Foreskin keratinocyte (primary cell): ENCODE measurements at places on chromosomes 1 and 21. TPM values are rescaled to one million over a fixed set of nuclear protein-coding genes. Genes with fewer than 3 reads are reported as not detected.

Gene APCS
- total RNA-seq = not detected in 2 replicates

Gene TFF3
- total RNA-seq = not detected in 2 replicates

Gene AK5
- 3.8 and 7.9 TPM in 2 replicates for total RNA-seq

Gene TAS1R1
- not detected in 2 replicates for total RNA-seq

Gene DDI2
- total RNA-seq = 14.4 and 15.3 TPM in 2 replicates

Gene TMEM82
- total RNA-seq = not detected in 2 replicates

Gene RIPK4
- 33.2 and 40.9 TPM in 2 replicates for total RNA-seq

Gene RSPH1
- total RNA-seq = 0.11 TPM in 1 of 2 replicates, not detected in the other

Gene ADGRL4
- not detected in 2 replicates for total RNA-seq

Gene SLC45A3
- total RNA-seq = 5.1 TPM in 2 replicates

Gene MAP3K21
- total RNA-seq = 8.3 and 10.2 TPM in 2 replicates

Gene CELA2A
- total RNA-seq = not detected in 2 replicates

Gene FOXD2
- total RNA-seq = 0.14 and 0.20 TPM in 2 replicates

Gene IFI44
- total RNA-seq = 55.2 and 78.8 TPM in 2 replicates

Gene TMEM240
- 0.28 and 0.37 TPM in 2 replicates for total RNA-seq

GRCh38 chr1:160197231-160197630, 6.9 kb downstream of the CASQ1 start:
- DNase-seq = no peak

DNA sequence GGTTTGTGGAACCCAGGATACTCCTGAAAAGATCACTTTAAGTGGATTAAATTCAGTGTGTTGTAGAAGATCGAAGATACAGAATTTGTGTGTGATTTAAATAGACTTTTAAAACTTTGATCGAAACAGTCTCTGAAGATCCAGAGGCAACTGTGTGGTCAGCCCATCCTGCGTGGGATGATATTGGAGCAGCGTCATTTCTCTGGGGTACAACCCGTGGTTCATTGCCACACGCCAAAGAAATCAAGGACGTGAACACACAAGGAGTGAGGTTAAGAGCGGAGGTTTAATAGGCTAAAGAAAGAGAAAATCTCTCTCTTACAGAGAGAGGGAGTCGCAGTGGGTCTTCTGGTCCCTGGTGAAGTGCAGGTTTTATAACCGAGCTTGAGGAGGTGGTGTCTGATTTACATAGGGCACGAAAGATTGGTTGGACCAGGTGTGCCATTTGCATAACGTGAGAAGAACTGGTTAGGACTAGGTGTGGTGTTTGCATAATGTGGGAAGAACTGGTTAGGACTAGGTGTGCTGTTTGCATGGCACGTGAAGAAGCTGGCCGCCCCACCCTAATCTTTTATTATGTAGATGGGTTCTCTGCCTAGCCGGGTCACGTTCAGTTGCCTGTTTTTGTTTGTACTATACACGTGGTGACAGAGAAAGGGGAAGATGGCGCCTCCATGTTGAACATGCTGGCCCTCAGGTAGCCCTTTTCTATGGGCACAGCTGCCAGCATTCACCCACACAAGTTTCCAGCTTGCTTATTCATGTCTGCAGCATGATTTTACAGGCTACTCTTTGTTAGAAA, 82.3 kb downstream of the ADSS2 start:
- DNase-seq = peak; percentile 82

- no peak for DNase-seq
Measured at GRCh38 chr1:96515925-96516324, 205.7 kb upstream of the PTBP2 start.

GRCh38 chr1:205434738-205435137, 12.9 kb upstream of the LEMD1 start:
- DNase-seq = no peak

- no peak for DNase-seq
Measured at GRCh38 chr1:221965252-221965651, 223.4 kb upstream of the DUSP10 start.

GRCh38 chr1:223207293-223208066, 64.4 kb upstream of the TLR5 start:
- no peak for DNase-seq

- no peak for DNase-seq
Measured at GRCh38 chr1:34213956-34214355, 37.2 kb downstream of the C1orf94 start.

GRCh38 chr1:15453734-15454133, 2.8 kb upstream of the CELA2A start:
- no peak for DNase-seq

- no peak for DNase-seq
Measured at GRCh38 chr1:44038876-44039657, 7.8 kb upstream of the SLC6A9 start.

- no peak for DNase-seq
Measured at GRCh38 chr1:216883518-216883917, 160.3 kb upstream of the ESRRG start.

DNA sequence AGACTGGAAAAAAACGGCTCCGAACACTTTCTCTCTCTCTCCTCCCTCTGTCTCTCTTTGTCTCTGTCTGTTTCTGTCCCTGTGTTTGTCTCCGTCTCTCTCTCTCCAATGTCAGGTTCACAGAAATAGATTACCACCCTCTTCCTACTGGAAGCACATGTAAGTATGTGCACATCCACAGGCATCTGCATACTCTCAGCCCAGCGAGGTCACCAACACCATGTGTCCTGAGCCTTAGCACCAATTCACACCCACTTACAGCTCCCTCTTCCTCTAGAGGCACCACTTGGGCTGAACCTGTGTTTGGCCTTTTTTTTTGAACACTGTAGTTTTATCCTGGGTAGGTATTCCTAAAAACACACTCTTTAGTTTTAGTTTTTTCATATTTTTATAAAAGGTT, 130.5 kb downstream of the ETS2 start:
- DNase-seq = no peak

- no peak for DNase-seq
Measured at GRCh38 chr1:64539781-64540218, 69.9 kb downstream of the CACHD1 start.

DNA sequence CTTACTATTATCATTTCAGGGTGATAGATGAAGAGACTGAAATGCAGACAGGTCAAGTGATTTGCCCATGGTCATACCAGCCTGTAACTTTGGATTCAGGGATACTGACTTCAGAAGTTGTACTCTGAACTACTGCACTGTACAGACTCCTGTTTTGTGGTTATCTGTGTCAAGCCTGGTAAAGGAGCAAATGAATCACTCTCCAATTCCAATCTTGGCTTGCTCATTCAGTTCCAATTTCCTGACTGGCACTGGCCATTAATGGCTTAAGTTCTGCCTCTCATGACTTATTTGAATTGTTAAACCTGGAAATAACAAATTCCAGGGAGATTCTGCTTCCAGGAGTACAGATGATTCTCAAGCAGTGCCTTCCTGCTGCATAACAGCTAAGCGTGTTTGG, 45.4 kb upstream of the PLD5 start:
- peak; percentile 17 for DNase-seq

GRCh38 chr1:235122348-235122747, 6.3 kb downstream of the TOMM20 start:
- no peak for DNase-seq

GRCh38 chr1:200035397-200035955, 8.0 kb downstream of the NR5A2 start:
- DNase-seq = no peak

- no peak for DNase-seq
Measured at GRCh38 chr1:242224461-242224860, 225.6 kb upstream of the MAP1LC3C start.

GRCh38 chr21:45888386-45889009, 93.1 kb upstream of the COL6A1 start:
- DNase-seq = no peak

DNA sequence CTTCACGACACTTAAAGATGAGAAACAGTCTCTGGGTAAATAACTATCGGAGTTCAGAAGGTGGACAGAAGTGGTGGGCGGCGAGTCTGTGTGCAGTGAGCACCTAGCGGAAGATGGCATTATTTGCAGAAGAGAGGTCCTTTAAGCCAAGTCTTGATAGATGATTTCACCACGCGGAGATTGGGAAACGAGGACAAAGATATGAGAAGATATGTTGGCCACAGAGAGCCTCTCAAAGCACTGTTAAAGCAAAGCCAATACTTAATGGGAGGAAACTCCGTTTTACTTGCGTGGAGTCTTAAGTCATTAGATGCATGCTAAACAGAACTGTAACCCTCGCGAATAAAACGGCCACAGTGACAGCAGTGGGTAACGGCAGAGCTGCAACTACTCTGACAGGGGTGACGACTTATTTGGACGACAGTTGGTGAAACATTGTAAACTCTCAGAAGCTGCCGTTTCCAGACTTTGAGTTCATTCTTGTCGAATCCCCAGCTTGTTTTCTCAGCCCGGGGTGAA, 577 bp upstream of the CEP350 start:
- DNase-seq = no peak

DNA sequence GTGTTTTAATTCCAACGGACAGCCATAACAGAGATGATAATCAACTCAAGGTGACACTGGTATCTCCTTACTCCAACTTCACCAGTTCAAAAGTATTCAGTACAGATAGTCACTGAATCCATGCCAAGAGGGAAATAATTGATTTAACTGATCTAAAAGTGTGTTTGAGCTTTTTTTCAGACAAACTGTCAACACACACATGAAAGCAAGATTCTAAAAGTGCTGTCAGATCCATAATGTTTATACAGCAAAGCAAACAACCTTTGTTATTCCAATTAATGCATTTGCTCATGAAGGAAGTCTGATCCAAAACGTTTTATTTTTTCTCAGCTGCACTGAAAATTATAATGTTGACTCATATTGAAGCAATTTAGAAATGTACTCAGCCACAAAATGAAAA, 5.9 kb upstream of the PRKAA2 start:
- DNase-seq = no peak

GRCh38 chr1:166999075-166999474, 10.0 kb downstream of the MAEL start:
- no peak for DNase-seq

DNA sequence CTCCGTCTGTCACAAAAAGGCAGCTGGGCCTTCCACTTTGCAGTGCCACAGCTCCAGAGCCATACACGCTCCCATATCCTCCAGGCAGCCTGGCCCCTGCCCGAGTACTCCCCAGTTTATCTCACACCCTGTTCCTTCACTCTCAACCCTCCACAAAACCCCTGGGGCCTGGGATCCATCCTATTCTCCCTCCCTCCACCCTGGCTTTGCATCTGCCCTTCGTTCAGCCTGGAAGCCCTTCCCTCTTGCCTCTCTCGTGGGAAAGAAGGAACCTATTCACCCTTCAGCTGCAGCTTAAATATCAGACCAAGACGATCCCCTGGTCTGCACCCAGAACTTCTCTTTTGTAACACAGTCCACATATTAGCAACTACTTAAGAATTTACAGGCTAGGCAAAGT, 56.7 kb downstream of the CAMK2N1 start:
- no peak for DNase-seq

- no peak for DNase-seq
Measured at GRCh38 chr1:170424346-170424745, 107.6 kb upstream of the GORAB start.

- no peak for DNase-seq
Measured at GRCh38 chr1:67393737-67394136, 36.5 kb downstream of the SERBP1 start.
